NCI-H774 (cell line): ENCODE measurements at places on chromosomes 16 and 17.

DNA sequence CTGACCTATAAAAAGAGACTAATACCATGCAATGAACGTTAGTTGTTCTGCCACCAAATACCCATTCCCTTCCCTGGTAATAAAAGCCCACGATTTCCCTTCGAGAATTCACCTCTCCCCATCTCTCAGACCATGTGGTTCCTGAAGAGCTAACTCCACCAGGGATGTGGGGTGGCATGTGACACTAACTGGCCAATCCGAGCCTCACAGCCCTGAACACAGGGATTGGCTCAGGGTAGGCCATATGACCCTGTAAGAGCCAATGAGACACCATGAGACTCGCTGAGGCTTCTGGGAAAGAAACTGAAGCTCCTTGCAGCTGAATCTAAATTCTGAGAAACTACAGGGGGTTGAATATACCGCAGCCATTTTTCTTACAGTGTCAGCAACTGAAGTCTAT is 21.1 kb downstream of the HELZ start:
- no peak for DNase-seq

DNA sequence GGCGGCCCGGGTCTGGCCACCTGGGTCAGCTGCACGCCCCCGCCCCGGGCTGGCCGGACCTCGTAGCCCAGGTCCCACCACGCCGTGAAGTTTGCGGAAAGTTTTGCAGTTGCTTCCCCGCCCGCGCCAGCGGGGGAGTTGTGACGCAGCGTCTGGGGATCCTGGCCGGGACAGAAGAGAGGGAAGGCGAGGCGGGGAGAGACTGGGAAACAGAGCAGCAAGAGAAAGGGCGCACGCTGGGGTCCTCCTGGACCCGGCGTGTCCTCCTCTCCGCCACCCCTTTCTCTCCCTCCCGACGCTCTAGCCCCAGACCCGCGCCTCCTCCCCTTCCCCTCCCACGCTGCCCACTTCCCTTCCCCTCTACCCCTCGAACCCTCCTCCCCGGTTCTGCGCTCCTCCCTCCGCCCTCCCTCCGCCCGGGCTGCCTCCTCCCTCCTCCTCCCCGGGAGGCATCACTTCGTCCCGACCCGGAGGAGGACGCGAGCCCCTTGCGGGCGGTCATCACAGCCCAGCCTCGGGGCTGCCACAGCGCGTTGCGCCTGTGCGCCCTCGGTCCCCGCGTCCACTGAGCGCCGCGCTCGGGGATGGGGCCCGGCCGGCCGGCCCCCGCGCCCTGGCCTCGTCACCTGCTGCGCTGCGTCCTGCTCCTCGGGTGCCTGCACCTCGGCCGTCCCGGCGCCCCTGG is at the start of gene MRC2:
MRC2 (plus strand) TSS at position 452 of the 685 bp plus-strand sequence; CDS start at position 585, 133 bp downstream.
- no peak for DNase-seq

GRCh38 chr17:15332338-15332737 is 9.1 kb downstream of the TEKT3 start:
- DNase-seq = no peak

DNA sequence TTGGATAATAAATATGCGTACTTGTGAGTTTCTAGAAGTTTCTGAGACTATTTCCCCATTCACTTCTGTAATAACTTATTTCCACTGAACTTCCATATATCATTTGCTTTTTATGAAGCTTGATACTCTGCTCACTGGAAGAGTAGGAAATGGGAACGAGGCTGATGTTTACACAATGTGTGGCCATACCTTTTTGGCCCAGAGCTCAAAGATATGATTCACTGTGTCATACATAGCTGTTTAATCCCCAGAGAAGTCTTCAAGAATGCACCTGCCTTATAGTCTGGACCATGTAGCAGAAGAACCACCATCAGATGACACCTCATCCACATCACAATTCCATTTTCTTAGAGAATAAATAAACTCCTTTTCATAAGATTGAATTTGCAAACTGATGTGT is 40.3 kb upstream of the TEKT3 start:
- DNase-seq = no peak

GRCh38 chr17:2011411-2012371 is 13.4 kb downstream of the RTN4RL1 start:
- DNase-seq = no peak

DNA sequence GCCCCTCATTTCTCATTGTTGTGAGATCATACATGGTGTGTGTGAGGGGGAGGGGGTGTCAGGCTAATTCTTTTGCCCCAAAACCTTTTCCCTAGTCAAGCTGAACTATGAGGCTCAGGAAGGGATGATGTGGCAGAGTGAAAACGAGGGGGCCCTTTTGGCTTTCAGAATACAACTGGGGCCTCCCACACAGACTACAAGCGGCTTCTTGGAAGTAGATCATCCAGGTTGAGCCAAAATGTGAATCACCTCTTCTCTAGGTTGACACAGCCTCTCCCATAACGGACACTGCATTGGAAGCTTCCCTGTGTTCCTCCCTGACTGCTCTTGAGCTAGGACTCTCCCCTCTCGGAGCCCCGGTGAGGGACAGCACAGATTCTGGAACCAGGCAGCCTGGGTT is 2.3 kb upstream of the ALKBH5 start:
- DNase-seq = no peak

DNA sequence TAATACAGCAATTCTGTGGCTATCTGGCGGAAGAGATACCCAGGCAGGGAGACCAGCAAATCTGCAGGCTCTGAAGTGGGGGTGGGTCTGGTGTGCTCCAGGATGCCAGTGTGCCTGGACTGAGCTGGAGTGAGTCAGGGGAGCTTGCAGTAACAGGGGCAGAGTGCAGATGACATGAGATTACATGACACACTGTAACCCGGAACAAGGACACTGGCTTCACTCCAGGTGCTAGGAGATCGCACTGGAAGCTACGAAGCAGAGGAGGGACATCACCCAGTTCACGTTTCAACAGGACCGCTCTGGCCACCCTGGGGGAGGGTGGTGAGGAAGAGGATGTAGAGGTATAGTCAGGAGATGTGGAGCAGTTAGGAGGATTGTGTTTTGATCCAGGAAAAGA is 475.6 kb downstream of the CDH13 start:
- no peak for DNase-seq

- no peak for DNase-seq
Measured at GRCh38 chr17:78322327-78322857, 37.5 kb downstream of the SOCS3 start.

GRCh38 chr16:23950291-23950894 is 114.6 kb downstream of the PRKCB start:
- DNase-seq = no peak

DNA sequence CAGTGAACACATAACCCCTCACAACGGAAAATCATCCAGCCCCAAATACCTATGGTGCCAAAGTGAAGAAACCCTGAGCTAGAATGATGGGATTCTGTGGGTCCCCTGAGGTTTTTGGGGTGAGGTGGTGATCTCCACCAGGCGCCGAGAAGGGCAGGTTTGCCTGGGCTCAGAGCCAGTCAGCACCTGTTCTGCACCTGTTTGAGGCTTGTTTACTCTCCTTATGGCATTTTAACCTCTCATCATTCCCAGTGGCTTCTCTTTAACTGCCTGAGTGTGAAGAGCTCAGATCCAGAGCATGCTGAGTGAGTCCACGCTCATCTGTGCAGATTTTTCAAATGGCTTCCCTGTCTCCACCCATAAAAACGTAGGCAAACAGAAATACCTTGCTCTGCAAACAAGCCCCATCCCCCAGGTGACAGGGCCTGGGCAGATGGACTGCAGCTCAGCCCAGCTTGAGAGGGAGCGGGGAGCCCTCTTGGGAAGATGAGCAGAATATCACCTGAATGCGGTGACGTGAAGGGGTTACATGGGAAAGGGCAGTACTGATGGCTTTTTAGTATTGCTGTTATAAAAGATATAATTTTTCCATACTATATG is 40.1 kb upstream of the CLEC19A start:
- DNase-seq = peak; percentile 90

- no peak for DNase-seq
Measured at GRCh38 chr16:48123104-48123788, 32.5 kb downstream of the ABCC12 start.

GRCh38 chr16:87740909-87741424 is 24.8 kb downstream of the KLHDC4 start:
- DNase-seq = no peak

DNA sequence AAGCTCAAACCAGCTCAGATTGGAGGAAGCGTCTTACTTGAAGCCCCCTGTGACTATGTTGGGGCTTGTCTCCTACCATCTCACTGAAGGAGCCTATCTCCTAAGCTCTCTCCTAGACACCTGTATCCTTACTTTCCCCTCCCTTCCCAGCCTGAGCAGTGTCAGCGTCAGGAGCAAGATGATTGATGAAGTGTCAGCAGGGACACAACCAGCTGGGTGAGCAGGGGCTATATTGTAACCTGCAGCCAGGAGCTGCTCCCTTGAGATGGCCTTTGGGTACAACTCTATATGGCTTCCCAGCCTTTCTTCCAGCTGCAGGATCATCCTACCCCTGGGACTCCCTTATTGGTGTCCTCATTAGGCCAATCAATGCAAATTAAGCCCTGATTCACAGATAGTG is 83.2 kb upstream of the HSBP1 start:
- no peak for DNase-seq

- no peak for DNase-seq
Measured at GRCh38 chr17:69819316-69820087, 255.5 kb upstream of the KCNJ16 start.

DNA sequence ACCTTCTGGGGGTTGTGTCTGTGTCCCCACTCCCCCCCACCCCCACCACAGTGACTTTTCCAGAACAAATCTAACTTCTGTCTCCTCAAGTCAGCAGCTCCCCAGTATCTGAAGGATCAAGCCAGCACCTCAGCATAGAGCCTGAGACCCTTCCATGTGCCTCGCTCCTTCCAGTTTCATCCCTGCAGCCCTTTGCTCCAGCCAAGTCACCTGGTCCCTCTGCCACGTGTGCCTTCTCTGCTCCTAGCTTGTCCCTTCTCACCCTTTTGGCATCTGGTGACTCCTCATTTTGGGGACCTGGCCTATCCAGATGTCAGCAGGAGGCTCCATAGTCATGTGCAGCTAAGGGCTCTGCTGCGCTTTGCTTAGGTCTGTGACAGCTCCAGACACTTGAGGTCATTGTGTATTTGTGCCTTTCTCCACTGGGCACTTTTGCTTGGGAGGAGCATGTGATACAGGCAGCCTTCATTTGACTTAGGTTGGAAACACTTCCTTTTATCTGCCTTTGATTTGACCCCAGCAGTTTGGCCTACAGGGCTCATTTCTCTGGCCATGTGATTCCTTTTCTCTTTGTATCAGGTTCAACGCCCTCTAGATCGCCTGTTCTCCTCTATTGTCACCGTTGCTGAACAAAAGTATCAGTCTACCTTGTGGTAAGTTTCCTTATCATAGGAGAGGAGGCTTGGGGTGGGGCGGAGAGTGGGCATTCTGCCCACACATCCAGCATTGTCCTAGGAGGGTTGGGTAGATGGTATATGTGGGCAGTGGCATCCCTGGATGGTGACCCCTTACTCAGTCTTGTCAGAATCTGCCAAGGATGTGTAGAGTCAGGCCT is 7.1 kb upstream of the NFATC3 start:
- DNase-seq = no peak

GRCh38 chr17:56478836-56479447 is 114.6 kb upstream of the NOG start:
- DNase-seq = no peak

DNA sequence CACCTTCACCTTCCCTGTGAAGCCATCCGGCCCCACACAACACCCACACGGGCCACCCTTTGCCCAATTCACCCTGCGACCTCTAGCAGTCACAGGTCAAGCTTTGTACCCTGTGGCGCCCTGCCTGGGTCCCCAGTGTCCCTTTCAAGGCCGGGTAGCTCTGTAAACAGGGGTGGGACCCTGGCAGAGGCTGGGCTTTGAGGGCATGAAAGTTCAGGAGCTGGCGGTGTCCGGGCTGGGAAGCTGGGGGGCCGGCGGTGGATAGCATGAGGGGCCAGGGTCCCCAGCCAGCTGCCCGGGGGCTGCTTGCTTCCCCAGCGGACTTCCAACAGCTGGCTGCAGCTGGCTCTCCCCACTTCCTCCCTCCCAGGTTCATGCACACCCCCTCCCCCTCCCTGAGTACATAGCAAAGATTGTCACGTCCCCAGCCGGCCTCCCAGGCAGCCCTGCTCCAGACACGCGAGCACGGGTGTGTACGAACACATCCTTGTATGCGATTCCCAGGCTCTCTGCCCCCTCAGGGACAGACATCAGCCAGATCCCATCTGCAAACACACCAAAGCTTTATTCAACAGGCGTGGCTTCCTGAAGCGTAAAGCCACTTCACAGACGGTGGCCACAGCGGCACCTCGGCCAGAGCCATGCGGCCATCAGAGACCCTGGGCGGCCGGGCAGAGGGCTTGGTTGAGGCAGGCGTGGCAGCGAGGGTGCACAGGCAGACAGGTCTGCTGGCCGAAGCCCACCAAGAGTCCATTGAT is 8.2 kb downstream of the NTHL1 start:
- DNase-seq = peak; percentile 10

GRCh38 chr16:7513429-7513828 is 180.8 kb downstream of the RBFOX1 start:
- DNase-seq = no peak

- no peak for DNase-seq
Measured at GRCh38 chr16:25395528-25395927, 137.9 kb upstream of the ZKSCAN2 start.

DNA sequence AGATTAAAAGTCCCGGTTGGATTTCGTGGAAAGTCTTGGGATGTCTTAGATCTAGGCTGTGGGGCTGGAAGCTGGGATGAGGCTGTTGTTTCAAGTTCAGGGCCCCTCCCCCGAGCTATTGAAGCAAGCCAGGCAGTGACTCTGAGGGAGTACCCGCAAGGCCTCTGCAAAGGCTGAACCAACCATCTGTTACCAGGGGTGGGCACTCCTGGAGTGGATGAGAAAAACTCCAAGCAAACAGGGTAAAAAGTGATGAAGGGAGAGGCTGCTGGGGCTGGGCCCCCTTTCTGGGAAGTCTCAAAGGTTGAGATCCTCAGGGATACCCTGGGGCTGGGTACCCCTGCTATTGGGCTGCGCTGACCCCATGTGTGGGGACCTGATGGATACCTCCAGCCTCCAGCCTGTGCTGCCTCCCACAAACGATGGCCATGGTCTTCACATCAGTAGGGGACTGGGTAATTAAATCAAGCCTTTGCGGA is 82.4 kb upstream of the KIFC3 start:
- no peak for DNase-seq
